ENCODE measurements at places on chromosomes 5 and 9. TPM values are rescaled to one million over a fixed set of nuclear protein-coding genes. Genes with fewer than 3 reads are reported as not detected.

GRCh38 chr5:131193106-131193505 is 22.4 kb downstream of the LYRM7 start:
- no peak for DNase-seq
- H3K36me3 ChIP-seq = peaks cover 1% of the 10 kb centered on the region
- no peak overlapping the region for H3K27ac ChIP-seq
- no peak overlapping the region for H3K4me3 ChIP-seq
- H3K4me1 ChIP-seq = no peaks in the 10 kb centered on the region

DNA sequence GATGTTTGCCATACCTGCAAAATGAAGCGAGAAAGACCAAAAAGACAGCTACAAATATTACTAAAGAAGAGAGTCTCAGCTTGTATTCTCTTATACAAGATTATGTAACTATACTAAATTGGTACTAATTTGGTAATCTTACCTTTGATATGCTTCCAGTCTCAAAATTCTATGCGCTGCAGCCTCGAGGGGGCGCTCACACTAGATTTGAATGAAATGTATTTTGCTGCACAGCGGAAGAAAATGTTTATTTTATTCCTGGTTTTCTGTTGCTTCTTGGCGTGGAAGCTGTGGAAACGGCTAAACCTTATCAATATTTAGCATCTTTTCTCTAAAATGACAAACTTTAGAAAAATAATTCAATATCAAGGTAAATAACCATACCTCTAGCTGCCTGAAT is 267.0 kb upstream of the NUDT12 start:
- H3K4me1 ChIP-seq = no peaks in the 10 kb centered on the region
- no peaks in the 10 kb centered on the region for H3K36me3 ChIP-seq
- no peaks in the 10 kb centered on the region for H3K27me3 ChIP-seq
- no peak overlapping the region for H3K4me3 ChIP-seq
- H3K27ac ChIP-seq = no peak overlapping the region

The RASGEF1C gene
- 0.51 TPM for total RNA-seq

The CLIC3 gene
- total RNA-seq = 0.64 TPM

The PROB1 gene
- total RNA-seq = 2.2 TPM

- DNase-seq = no peak
- H3K4me1 ChIP-seq = peaks cover 5% of the 10 kb centered on the region
- H3K36me3 ChIP-seq = no peaks in the 10 kb centered on the region
- no peak overlapping the region for H3K27ac ChIP-seq
- H3K4me3 ChIP-seq = no peak overlapping the region
- H3K27me3 ChIP-seq = no peaks in the 10 kb centered on the region
Observed at GRCh38 chr5:35136386-35136785, 88.6 kb upstream of the AGXT2 start.

The TLX3 gene
- total RNA-seq = not detected

- peaks cover 21% of the 10 kb centered on the region for H3K27me3 ChIP-seq
- peaks cover 4% of the 10 kb centered on the region for H3K4me1 ChIP-seq
- no peak for DNase-seq
- H3K27ac ChIP-seq = no peak overlapping the region
- no peaks in the 10 kb centered on the region for H3K36me3 ChIP-seq
Observed at GRCh38 chr5:80048084-80048780, 13.1 kb downstream of the THBS4 start.

DNA sequence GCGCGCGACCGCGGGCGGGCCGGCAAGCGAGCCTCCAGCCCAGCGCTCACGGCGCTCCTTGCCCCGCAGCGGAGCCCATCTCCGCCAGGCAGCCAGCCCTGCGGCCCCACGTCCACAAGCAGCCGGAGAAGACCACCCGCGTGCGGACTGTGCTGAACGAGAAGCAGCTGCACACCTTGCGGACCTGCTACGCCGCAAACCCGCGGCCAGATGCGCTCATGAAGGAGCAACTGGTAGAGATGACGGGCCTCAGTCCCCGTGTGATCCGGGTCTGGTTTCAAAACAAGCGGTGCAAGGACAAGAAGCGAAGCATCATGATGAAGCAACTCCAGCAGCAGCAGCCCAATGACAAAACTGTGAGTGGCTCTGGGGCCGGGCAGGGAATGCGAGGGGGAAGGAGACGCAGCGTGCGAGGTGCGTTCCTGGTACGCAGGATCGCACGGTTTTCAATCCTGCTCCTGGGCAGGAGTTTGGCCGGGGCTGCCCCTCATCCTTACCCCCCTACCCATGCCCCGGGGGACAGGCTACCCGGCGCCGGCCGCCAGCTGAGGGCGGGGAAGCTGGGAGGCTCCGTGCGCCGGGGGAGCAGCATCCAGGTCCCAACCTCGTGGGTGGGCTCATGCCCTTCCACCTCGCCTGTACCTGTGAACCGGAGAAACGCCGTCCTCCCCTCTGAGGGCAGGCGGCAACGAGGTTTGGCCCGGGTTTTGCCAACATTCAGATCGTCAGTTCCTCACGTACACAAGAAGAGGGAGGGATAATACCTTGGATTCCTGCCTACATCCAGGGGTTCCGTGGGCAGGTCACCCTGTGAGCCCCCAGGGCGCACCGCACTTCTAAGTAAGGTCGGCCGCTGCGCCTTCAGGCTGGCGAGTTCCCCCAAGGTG is 6.6 kb downstream of the ISL1 start:
- H3K27me3 ChIP-seq = peaks cover 93% of the 10 kb centered on the region
- H3K4me1 ChIP-seq = peaks cover 35% of the 10 kb centered on the region
- H3K36me3 ChIP-seq = no peaks in the 10 kb centered on the region
- peak overlapping the region; percentile 62 for H3K27ac ChIP-seq
- H3K4me3 ChIP-seq = peak overlapping the region; percentile 69
- no peak for DNase-seq

The LHX6 gene
- total RNA-seq = 1.6 TPM

GRCh38 chr9:120438836-120439546 is 141.0 kb downstream of the CDK5RAP2 start:
- no peaks in the 10 kb centered on the region for H3K4me1 ChIP-seq
- no peak overlapping the region for H3K4me3 ChIP-seq
- no peak for DNase-seq
- H3K27me3 ChIP-seq = no peaks in the 10 kb centered on the region

The C9 gene
- total RNA-seq = not detected

DNA sequence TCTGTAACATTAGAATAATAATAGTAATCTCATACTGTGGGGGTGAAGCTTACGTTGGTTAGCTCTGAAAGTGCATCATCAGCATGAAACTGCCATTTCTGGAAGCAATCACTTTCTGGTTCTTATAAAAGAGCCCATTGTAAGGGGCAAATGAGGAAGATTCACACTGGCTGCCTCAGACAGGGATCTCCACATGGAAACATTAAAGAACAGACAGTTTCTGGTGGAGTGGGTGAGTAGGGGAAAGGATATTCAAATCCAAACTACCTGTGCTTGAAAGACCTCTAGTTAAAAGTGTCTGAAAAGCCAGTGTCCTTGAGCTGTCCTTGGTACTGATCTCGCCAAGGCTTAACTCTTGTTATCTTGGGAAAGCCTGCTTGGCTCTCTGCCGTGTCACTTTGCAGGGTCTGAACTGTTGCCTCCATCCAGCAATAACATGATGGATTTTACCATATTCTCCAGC is 19.1 kb upstream of the SLC31A2 start:
- peaks cover 32% of the 10 kb centered on the region for H3K27me3 ChIP-seq
- H3K4me1 ChIP-seq = no peaks in the 10 kb centered on the region
- peak; percentile 46 for DNase-seq
